Muscle of leg (tissue), 16 donors: ENCODE measurements at places on chromosomes 5 and 9. TPM values are rescaled to one million over a fixed set of nuclear protein-coding genes. Genes with fewer than 3 reads are reported as not detected.

SETD9 gene
- 6.2 TPM for total RNA-seq

SH3GLB2 gene
- total RNA-seq = 59.4 TPM

FOXD4L3 gene
- total RNA-seq = not detected

GIN1 gene
- 12.5 TPM for total RNA-seq

ROR2 gene
- total RNA-seq = 5.2 TPM

PCDHB7 gene
- 2.1 TPM for total RNA-seq

DNA sequence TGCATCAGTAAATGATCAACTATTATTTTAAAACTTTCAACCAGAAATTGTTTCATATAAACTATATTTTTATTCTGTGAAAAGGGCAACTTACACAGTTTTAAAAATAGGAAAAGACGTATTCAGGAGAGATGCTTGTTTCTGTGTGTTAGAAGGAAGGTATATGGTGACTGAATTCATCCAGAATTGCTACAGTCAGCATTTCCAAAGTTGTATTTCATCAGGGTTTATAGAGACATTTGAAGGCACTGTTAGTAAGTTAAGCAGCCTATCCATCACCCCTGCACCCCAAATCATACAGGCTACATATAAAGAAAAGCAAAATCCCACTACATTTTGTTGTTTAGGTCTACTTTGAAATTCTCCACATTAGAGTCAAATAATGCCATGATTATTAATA, 716.0 kb downstream of the KCTD16 start:
- DNase-seq = no peak

DNA sequence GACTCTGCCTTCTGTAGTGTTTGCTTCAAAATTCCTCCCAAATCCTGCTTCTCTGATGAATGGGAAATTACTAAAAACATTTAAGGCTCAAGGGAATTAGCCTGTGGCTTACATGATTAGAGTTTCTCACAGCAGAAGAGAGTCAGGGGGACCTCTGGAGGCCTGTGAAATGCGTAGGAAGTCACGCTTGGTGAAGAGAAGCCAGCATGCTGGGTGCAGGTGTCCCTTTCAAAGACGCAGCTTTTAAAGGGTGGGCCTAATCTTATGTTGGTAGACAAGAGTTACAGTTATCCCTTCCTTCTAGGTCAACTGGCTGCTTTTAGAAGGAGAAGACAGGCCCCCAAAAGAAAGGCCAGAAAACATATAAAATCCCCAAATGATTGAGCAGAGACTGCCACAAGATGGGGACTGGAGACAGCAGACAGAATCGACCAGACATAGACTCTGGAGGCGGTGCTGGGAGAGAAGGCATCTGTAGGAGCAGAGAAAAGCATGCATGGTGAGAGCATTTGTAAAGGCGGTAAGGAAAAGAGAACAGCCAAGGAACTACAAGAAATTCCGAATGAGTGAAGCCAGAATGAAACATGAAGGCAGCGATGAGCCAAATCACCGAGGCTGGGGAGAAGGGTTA, 42.3 kb downstream of the B4GALT1 start:
- DNase-seq = peak; percentile 87

DNA sequence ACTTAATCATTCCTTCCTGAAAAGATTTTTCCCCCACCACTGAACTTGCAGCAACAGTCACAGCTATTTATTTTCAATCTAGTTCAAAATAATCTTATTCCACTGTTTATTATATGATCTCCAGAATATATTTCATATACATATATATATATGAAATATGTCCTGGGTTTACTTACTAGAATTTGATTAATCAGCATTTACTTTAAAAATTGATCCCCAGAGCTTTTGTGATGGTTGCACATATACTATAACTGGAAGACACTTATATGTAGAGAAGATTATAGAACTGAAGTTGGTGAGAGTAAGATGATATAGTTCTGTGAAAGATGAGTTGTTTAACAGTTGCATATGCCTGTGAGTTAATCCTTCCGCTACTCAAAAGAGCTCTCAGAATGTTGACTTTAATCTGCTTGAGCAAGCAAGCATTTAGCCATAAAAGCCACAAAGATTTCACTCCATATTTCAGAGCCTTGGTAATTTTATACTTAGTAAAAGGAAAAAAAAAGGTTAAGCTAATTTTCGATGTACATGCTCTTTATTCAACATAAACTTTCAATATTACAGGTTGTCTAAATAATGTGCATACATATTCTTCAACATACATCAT, 399.3 kb upstream of the CDH9 start:
- DNase-seq = no peak

DNA sequence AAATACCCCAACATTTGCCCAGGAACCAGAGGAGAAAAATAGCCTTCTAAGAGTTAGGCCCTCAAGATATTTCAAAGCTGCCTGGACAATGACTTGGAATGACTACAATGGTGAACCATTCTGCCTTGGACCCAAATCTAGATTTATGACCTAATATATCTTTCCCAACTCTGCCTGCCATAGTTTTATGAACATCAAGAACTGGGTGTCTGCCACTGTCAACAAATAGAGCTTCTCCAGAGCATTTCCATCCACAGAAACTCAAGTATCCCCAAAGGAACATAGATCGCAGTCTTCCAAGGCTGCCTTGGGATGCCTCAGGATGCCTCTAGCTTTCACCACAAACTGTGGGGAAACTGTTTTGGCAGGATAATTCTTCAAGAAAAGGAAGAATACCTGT, 48.2 kb upstream of the NFIB start:
- DNase-seq = peak; percentile 46

- no peak for DNase-seq
These were observed 32.3 kb downstream of the ACTL7A start for GRCh38 chr9:108894225-108894997.

DNA sequence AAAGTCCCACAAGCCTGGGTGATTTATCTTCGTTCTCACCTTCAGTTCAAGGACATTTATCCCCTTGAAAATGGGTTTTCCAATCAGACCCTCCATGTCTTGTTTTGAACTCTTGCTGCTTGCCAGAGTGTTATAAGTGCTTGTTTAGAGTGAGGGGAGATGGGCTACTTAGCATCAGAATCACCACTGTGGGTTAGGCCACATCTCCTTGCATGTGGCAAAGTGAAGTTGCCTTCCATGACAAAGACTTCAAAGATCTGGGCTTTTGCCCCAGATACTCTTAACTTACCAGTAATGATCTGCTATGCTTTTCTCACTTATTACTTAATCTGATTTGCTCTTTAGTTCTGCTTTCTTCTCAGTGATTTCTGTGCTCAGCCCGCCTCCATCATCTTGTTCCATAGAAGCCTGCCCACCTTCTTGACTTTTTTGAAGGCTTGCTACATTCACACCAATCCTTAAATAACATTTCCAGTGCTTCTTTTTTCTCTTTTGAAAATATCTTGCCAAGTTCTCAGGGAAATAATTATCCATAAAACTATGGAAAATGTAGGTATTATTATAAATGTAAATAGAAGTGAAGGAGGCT, 39.0 kb downstream of the GPR21 start:
- no peak for DNase-seq

DNA sequence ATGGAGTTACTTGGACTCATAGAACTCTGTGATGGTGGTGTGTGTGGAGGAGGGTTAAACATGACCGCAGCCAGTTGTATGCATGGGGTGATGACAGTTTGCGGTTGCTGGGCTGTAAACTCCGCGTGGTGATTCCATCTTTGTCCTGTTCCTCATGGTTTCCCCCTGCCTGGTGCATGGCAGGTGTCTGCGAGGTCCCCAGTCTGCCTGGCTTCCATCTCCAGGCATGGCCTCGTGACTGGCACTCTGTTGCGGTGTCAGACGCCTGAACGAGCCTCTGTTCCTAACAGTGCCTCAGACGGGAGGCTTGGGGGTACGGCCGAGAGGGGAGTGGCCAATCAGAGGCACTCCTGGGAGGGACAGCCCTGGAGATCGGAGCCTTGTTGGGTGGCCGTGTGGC, 33.9 kb upstream of the SH3PXD2B start:
- DNase-seq = no peak

DNA sequence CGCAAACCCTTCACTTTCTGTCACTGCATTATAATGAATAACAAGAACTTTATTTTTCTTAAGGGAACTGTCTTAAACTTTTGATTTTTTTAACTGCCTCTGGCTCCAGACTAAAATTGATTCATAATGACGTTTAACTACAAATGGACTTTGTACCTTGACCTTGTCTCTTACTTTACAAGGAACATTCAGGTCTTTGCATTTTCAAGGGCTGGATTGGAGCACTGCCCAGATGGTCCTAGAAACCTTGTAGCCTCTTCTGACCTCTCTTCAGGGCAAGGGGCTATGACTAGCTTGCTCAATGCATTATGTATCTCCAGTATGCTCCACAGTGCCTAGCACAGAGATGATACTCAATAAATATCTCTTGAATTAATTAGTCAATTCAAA, 612.6 kb upstream of the CLINT1 start:
- DNase-seq = no peak

- DNase-seq = peak; percentile 20
These were observed 119.1 kb downstream of the C9orf50 start for GRCh38 chr9:129501771-129502319.

- no peak for DNase-seq
These were observed 3.9 kb upstream of the BTNL9 start for GRCh38 chr5:181035991-181036815.

DNA sequence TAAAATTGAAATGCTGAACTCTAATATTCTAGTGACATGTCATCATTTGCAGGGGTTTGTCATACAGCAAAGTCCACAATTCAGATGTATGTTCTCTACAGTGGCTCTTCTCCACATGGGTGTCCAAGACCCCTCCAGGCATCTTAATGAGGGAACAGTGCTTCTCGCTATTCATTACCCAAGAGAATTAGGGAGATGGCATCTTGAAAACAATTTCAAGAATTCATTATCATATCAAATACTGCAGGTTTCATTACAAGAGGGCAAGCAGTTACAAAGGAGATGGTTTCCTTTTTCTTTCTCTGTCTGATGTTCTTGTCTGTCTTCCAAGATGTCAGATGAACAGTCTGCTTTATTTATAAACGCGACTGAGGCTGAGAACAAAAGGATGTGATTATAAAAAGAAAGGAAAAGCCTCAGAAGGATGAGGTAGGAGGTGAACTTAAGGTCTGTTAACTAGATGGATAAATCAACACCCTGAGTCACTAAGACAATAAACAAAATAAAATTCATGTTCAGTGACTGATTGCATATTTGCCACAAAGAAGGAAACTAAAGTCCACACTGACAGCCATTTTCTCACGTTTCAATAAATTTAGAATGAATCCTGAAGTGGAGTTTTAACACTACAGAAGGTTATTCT, 326.7 kb upstream of the EFNA5 start:
- DNase-seq = no peak

- peak; percentile 83 for DNase-seq
These were observed 748.7 kb downstream of the TLE4 start for GRCh38 chr9:80320480-80320879.

DNA sequence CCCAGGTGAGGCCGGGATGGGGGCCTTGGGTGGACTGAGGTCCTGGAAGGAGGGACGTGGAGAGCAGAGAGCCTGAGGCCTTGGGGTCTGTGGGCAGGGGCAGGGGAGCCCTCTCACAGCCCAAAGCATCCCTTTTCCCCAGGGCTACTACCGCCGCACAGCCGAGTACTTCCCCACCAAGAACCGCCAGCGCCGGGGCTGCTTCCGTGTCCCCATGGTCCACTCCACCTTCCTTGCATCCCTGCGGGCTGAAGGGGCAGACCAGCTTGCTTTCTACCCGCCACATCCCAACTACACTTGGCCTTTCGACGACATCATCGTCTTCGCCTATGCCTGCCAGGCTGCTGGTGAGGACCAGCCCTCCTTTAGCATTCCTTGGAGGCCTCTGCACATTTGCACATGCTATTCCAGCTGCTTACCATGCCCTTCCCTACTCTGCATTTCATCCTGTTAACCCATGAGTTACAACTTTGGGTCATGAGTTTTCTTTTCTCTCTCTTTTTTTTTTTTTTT, 3.7 kb downstream of the CERCAM start:
- no peak for DNase-seq

DNA sequence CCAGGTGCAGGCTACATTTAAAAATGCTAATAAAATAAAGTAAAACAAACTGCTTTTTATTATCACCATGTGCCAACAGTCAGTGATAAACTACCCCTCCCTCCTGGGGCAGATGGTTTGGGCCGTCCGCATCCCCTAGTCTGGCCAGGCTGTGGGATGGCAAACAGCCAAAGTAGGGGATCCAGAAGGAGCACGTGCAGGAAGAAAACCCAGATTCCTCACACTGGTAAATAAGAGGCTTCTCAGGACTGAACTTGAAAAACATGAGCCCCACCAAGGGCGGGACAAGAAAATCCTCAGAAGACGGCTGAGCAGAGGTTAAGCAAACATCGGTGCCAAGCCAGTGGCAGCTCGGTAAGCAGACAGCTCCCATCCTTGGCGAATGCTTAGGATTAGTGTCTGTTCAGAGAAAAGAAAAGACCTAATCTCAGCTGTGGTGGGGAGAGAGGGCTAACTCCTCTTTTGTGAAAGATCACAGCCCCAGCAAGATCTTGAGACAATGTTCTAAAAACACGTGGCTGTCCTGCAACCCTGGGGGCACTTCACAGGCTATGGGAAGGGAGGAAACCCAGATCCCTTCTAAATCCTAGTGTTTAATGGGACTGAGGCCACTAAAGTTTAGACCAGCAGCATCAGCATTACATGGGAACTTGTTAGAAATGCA, 46.5 kb upstream of the GDNF start:
- DNase-seq = peak; percentile 17

DNA sequence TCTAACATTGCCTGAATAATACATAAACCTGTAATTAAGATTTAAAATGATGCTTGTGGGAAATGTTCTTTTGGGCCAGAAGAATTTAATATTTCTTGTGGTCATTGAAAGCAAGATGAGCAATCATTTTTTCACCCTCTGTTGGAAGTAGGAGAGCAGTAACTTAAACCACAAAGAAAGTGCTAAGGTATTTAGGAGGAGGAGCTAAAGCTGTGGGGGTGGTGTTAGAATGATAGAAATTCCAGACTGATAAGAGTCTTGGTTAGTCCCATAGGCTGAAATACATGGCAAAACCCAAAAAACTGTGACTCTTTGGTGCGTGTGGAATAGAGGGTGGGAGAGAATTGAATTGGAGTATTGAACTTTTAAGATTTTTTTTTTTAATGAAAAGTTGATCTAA, 247.0 kb downstream of the YTHDC2 start:
- no peak for DNase-seq

GRCh38 chr5:4036861-4037260, 441.2 kb downstream of the IRX1 start:
- DNase-seq = no peak
